ENCODE measurements at places on chromosomes 2 and 18.

- no peak for DNase-seq
These were observed 40.4 kb downstream of the FRZB start for GRCh38 chr2:182826064-182826463.

GRCh38 chr2:226832061-226832460, 3.8 kb upstream of the RHBDD1 start:
- DNase-seq = no peak

DNA sequence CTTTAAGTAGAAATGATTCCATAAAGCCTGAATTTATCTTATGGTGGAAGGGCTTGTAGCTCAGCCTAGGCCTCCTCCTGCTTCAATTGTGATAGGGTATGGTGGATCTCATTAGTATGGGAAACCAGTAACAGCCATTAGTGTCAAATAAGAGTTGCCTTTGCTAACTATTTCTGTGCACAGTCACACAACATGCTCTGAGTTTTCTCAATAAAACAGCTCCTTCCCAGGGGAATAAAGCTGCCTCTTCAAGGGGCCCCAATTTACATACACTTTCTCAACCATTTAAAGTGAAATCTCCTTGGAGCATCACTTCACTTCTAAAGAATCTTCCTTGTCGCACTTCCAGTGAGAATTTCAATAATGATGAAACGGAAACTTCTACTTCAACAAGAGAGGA, 53.4 kb downstream of the KLF7 start:
- no peak for DNase-seq

GRCh38 chr2:107418708-107419107, 408.0 kb upstream of the RGPD4 start:
- DNase-seq = no peak

DNA sequence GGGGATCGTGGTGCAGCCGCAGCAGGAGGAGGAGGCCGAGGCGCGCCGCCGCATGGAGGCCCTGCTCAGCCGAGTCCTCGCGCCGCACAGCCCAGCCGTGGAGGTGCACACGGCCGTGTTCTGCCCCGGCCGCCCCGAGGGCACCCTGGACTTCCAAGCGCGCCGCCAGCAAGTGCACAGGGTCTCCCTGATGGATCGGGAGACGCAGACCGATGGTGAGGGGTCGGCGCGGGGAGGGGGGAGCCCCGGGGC, 5.1 kb upstream of the SPATA3 start:
- DNase-seq = no peak

DNA sequence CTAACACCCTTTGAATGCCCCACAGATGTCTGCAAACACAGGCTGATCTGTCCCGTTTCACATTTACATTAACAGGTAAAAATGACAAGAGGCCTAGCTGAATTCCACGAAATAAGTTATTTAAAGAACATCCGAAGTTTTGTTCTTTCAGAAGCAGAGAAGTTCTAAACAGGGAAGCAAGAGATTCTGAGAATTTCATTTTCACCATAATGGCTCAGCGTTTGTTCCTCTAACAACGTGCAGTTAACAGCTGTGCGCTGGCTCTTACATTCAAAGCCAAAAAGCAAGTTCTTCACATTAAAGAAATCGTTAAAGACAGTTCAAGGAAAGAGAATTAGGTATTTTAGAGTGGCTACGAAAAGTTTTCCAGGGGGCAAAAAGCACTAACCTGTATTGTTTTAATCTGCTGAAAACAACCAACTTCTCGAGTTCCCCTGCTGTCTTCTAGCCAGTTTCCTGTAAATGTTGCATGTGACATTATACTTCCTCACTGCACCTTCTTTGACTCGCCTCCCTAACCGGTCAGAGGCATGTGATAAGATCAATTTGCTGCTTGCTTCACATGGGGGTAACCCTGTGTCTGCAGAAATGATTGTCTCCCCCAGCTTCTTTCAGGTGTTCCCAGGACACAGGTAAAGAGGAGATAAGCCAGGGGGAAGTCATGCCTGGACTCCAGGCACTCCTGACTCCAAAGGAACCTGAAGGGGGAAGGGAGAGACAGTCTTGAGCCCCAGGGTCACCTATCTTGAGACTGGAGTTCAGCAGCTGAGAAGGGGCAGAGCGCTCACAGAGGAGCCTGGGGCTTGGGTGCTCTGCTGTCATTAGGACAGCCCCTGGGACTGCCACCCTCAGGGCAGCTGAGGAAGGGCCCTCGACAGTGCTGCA, 36.8 kb upstream of the WIPF1 start:
- DNase-seq = no peak

All from NCI-H1092 treated with DMSO at 0.1 percent for 48 hours (cell line).